GM19239 (cell line): ENCODE measurements at places on chromosomes 7 and 10.

GRCh38 chr10:63689768-63690167 is 168.6 kb downstream of the REEP3 start:
- DNase-seq: no peak

DNA sequence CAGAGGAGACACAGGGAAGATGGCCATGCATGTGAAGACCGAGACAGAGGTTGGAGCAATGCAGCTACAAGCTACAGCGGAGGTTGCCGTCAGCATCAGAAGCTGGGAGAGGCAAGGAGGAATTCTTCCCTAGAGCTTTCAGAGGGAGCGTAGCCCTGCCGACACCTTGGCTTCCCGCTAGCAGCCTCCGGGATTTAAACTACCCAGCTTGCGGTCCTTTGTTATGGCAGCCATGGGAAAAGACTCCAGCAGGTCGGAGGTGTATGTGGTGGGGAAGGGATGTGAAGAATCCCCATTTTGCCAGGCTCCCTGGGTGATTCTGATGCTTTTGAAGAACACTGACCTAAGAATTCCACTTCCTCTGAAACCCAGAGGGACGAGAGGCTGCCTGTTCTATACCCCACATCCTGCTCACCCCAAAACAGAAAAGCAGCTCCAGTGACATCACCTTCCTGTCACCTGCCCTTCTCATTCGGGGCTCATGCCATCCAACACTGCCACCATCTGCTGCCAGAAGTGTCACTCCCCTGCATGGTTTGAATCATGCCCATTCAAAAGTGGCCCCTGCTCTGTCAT is 3.3 kb upstream of the SEPHS1 start:
- no peak for DNase-seq

DNA sequence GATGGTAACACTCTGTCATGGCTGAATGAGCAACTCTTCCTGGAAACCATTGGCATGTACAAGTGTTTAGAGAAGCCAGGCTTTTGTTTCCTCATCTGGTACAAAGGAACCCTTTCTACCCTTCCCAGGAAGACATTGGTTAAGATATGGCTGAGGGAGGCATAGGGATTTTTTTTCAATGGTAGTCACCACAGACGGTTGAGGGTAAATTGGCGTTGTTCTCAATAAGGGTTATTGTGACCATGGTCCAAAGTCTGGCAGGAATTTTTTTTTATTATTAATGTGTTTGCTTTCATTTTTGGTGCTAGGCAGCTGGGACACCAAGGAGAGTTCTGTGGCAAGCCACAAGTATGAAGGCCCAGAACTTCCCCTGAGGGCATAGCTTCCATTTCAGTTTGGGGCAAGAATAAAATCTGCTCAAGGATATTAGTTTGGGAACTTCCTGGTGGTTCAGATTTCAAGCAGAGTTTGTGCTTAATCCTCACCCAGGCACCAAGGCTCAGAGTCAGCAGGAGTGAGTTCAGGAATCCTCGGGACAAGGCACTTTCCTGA is at the start of gene PLEKHS1:
Gene PLEKHS1 (plus strand): TSS at position 502 of the 552 bp plus-strand sequence. CDS start 3,596 bp downstream, outside the sequence.
- no peak for DNase-seq

DNA sequence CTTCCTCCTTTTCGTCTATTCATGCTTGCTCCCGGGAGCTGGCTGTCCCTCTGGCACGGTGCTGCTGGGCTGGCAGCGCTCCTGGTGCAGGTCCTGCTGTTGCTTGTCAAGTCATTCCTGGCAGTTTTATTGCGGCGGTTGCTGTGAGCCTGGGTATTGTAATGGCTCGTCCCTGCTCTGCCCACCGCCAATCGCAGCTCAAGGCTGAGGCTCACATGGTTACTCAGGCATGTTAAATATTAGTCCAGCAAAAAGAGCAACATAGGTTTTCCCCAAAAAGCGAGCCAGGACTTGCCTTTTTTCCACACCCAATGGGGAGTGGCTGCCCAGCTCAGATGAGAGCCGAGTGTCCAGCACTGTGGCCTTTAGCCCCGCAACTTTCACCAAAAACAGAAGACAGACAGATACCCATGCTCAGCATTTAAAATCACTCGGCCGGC is 492.9 kb upstream of the FOXK1 start:
- DNase-seq: no peak

DNA sequence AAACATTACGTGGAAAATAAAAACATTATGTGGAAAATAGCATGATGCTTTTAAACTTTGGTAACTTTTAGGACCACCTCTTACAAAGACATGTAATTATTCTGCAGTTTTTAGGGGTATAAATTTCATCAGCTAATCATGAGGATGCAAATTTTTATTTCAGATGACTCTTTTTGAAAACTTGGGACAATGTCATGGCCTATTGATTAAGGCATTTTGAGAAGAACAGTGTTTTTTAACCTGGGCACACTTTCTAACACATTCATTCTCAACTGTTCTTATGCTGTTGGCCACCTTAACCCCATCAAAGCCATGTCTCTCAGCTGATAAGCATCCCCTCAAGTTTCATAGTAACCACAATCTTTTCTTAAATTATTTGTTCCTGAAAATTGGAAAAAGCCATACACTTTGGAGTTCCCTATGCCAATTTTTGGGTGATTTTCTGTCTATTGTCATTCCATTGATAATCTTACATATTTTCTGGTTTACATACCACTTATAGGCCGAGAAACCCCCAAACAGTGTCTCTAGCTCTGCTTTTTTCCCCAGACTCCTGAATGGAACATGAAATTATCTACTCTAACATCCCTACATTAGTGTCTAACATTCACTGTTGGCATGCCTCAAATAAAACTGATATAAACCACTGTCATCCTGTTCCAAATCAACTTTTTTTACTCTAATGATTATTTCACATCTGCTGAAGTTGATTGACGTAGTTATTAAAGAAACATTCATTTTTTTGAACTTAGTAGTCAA is 14.6 kb downstream of the AKR1C3 start:
- DNase-seq: no peak

DNA sequence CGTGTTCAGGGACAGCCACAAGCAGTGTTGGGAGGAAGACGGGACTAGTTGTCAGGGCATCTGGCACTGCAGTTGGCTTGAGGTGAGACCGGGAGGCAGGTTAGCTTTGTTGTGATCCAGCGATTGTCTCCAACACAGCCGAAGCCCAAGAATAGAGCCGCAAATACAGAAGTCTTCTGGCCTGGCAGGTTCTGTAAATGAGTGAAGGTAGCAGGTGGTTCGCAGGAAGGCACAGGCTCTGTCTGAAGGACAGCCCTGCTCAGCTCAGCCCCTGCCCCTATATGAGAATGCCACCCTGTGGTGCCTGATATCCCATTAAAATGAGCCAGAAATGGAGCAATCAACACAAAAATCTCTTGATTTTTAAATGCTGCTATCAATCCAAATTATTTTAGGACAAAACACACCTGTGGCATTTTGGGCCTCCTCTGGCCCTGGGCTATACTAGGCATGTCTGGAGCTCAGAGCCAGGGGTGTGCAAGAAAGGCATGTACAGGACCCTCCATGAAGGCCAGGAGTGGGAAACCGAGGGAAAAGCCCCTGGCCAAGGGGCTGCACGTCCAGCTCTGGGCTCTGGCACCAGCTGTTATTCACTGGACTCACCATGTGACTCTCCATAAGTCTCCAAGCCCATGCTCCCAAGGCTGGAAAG is 11.2 kb upstream of the C10orf71 start:
- DNase-seq: no peak
